Effector CD4-positive, alpha-beta T cell (primary cell): ENCODE measurements at places on chromosomes 1 and 21.

DNA sequence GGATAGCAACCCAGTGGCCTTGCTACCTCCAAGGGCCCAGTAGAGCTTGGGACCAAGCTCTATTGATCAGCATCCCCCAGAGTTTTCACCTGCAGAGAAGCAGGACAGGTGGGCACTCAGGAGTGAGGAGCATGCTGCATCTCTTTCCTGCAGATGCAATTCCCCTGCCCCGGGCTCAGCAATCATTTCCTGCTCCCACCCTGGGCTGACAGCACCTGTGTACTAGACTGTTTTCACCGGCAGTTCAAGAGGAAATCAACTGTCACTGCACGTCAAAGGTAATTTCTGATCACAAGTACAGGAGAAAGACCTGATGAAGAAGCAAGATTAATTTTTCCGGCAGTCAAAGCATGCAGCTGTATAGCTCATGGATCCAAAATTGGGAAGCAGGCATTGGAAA, 8.8 kb upstream of the NT5C1A start:
- DNase-seq, result no peak

DNA sequence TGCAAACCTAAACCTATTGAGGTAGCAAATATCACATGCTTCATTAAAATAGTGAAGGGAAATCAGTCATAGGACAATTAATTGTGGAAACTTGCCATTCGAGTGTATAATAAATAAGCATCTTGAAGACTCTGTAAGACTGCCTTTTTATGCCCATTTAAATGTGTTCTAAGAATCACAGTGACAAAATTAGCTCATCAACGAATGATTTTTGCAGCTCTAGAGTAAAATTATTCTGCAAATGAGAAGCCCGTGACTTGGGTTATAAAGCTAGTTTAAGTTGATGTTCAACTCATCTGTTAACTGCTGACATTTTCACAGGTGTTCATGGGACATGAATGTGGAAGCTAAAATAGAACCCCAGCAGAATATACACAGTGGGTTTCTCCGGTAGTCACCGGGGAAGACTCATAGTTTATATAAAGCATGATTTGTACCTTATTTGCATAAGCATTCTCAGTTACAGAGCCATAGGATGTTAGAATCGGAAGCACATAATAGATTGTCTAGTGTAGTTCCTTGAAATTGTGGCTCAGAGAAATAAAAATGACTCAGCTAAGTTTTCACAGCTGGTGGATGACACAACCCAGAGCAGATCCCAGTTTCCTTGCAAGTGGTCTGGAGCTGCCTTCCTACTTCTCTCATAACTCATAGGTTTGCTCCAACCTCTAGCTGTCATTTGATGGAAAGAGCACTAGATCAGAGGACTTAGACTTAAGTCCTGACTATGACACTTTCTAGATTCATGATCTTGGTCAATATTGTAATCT, 107.3 kb downstream of the UCHL5 start:
- DNase-seq, result no peak

DNA sequence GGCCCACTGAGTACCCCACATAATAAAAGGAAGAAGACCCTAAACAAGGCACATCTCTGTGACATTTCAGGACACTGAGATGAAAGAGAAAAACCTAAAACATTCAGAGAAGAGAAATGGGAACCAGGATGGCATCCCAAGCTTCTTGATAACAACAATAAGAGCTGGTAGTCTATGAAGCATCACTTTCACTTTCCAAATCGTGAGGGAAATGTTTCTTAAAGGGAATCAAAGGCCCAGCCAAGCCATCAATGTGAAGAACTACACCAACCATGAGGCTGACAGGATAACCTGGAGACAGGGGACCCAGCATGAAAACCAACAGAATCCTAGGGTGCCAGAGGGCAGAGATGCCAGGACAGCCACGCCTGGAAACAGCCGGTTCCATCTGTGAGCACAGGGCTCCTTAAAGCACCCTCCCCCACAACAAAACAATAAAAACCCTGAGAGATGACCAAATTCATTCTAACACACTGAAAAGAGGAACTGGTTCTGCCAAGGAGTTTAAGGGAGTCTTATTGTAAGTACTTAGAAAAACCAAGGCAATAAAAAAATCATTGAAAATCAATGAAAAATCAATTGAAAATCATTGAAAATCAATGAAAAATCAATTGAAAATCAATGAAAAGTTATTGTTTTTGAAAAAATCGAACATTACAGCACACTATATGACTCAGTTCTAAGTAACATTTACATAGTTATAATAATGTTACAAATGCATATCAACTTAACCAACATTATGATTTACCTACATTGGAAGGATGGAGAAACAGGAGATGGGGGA, 141.5 kb upstream of the ERG start:
- DNase-seq, result no peak

GRCh38 chr1:165055581-165055980, 300.9 kb downstream of the LMX1A start:
- no peak for DNase-seq

GRCh38 chr1:185016880-185017279, 28.5 kb upstream of the RNF2 start:
- no peak for DNase-seq

GRCh38 chr1:94339206-94339927, 78.8 kb upstream of the ABCD3 start:
- no peak for DNase-seq

GRCh38 chr1:41366455-41367287, 5.4 kb downstream of the FOXO6 start:
- DNase-seq, result peak; percentile 16

- no peak for DNase-seq
These were observed 285.7 kb upstream of the SGIP1 start for GRCh38 chr1:66248257-66248656.

DNA sequence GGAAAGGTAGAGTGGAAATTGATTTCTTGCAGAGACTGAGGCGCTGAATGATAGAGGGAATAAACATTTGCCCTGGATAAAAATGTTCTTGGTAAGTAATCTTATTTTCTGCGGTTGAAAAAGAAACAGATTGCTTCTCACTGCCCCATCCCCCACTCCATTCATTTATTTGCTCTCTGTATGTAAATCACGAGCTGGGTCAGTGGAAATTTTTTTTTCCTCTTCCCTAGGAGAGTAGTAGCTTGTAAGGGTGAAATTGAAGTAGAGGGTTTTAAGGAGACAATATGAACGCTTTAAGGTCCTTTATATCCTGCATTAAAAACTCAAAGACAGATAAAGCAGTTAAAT, 1.4 kb upstream of the BRINP3 start:
- no peak for DNase-seq

DNA sequence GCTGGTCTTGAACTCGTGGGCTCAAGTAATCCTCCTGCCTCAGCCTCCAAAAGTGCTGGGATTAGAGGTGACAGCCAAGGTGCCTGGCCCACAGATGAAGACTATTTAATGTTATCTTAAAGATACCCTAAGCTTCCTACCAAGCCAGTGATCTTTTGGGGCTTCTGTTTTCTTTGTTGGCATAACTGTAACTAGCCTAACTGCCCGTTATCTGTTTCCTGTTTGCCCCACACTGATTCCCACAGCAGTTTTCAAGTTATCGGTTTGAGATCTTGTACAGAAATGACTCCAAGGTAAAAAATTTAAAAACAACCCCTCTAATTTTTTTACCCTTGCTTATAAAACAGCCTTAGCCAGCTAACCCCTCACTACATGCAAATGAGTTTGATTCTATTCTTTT, 12.4 kb downstream of the SELL start:
- DNase-seq, result no peak

GRCh38 chr1:22289307-22289995, 146.6 kb upstream of the WNT4 start:
- no peak for DNase-seq

DNA sequence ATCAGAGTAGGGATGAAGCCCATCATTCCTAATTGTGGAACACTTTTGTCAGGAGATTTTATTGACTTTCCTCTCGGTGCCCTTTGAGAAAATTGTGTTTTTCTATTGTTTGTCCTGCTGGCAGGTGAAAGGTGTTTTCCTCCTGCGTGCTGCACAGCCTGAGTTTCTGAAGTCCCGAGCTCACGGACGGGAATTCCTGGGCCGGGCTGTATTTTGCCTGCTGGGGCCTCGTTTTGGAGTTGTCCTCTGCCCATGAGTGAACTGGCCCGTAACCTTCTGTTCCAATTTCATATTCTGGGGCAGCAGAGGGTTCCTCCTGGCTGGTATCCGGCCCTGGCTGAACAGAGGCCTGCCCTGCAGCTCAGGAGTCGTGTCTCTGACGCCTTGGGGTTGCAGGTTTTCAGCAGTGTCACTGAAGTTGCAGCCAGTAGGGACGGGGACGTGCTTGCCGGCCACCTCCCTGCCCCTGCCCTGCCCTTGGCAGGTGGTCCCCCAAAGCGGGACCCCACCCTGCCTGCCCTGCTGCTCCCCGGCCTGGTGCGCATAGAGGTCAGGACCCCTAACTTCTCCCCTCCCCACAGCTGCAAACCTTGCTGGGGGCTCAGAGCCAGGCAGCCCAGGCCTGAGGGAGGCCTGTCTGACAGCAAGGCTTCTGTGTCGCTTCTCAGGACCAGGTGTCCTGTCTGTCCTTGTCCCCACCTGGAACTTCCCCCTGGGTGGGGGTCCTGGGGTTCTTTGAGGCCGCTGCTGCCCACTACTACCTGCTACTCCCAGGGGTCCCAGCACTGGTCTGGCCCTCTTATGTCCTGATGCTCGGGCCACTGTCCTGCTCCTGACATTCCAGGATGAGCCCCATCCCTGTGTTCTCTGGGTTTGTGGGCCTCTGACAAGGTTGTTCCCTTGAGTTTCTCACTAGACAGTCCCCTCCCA, 49.0 kb downstream of the SLX9 start:
- DNase-seq, result no peak

DNA sequence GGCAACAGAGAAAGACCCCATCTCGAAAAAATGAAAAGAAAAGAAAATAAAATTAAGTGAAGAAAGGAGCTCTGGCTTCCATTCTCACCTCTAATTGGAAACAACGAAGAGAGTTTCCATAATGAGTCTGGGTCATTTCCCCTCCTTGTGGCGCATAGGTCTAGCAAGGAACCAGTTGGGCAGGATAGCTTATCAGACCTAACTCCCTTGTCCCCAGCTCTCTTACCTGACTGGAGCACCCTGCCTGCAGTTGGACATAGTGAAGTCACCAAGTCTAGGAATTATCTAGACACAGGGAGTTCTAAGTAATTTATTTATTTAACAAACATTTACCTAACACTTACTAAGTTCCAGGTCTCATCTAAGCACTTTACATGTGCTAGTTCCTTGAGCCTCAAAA, 63.0 kb upstream of the RAB4A start:
- DNase-seq, result no peak

GRCh38 chr1:26096471-26096870, 15.2 kb upstream of the PDIK1L start:
- DNase-seq, result no peak

DNA sequence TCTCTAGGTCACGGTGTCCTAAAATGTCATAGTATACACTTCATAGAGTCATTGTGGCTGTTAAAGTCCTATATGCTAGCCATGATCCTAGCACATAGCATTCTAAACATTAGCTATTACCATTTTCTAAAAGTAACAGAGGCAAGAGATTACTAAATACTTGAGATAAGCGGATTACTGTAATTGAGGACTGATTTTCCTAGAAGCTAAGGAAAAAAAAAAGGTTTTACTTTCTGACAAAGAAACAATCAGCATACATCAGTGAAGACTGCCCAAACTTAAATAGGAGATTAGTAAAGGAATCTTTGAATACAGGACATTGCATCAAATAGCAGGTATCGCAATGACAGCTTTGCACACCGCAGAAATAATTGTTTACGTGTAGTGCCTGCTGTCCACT, 91.3 kb upstream of the HNRNPU start:
- no peak for DNase-seq

DNA sequence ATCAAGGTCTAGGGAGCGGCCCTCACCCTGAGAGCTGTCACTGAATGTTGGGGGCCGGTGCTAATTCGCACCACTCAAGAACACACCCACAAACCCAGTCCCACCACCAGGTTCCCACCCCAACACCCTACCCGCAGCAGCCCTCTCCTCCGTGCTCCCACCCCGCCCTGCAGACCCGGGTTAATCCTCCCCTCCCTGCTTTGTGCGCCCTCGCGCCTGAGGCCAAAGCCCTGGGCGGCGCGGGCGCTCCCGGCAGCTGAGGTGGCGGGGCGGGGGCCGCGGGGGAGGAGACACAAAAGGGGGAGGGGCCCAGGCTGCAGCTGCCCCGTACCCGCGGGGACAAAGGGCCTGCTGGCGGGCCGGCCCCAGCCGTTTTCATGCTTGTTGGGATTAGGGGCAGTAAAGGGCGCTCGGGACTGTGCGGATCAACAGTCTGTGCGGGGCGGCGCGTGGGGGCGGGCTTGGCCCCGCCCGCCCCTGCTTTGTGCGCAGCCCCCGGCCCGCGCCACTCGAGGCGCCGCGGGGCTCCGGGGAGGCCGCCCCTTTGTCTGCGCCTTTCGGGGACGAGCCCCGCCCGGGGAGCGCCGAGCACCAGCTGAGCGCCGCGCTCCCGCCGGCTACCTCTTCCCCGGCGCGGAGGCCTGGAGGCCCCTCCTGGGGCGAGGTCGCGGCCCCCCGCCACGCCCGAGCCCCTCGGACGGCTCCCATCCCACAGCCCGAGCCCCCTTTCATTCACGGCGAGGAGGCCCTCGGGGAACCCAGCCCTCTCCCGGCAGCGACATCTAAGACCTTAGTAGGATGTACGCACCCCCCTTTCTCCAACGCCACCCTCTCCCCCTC, 10.9 kb downstream of the C1orf216 start:
- DNase-seq, result no peak

GRCh38 chr1:88812366-88812765, 79.0 kb downstream of the GTF2B start:
- DNase-seq, result no peak

GRCh38 chr21:26124896-26125295, 45.7 kb downstream of the APP start:
- no peak for DNase-seq

GRCh38 chr1:118084400-118084799, 100.6 kb downstream of the SPAG17 start:
- no peak for DNase-seq

DNA sequence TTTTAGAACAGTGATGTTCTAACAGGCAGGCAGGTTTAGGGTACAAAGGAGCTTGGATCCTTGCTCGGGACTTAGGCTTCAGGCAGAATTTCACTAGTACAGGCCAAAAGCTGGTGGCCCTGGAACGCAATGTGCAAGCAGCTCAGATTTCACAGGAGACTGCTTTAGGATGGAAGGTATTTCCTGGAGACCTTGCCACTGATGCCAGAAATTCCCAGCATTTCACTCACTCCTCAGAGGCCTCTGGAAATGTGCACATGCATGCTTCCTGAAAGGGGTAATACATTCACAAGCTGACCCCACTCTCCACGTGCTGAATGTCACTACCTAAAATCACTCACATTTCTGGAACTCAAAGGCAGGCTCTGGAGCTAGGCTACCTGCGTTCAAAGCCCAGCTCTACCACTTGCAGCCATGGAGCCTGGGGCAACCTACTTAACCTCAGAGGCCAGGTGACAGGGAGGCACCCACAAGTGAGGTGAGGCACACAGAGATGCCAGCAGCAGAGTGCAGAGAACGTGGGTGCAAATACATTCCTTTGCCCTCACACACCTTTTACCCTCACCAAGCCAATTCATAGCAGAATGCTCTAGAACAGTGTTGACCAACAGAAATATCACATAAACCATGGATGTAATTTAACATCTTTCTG, 56.5 kb downstream of the CDC7 start:
- no peak for DNase-seq

GRCh38 chr1:173853074-173853473, 14.7 kb downstream of the GAS5 start:
- no peak for DNase-seq
